Type B pancreatic cell (in vitro differentiated cells): ENCODE measurements at places on chromosomes 1 and 21.

GRCh38 chr1:24294716-24295371 lies 24.3 kb upstream of the GRHL3 start:
- no peak for DNase-seq

DNA sequence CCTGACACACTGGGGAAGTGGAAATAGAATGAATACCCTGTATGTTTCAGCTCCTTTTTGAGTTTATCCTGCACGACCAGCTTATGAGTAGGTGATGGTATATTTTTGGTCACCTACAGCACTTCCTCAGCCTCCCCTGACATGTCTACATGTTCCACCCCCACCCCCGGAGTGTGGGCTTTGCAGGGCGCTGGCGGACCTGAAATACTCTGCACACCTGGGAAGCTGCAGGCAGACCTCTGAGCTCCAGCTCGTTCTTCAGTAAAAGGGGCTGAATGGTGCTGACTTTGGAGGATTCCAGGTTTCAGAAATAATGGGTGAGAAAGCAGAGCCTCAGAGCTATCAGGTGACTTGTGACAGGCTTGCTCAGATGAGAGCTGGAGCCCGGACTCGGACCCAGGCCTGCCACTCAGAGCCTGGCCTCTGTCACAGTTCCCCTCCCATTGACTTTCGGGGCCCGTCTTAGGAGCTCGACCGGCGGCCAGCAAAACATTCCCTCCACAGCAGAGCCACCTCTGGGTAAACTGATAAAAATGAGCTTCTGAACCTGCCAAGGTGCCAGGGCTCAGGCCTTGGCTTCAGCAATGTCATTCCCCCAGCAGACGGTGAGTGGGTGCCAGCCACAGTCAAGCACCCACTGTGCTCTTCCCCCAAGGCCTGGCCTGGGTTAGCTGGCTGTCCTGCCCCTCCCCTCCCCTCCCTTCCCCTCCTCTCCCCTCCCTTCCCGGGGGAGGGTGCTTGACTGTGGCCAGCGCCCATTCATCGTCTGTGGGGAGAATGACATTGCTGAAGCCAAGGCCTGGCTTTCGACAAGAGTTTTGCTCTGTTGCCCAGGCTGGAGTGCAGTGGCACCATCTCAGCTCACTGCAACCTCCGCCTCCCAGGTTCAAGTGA lies 30.1 kb downstream of the DOP1B start:
- DNase-seq = no peak

DNA sequence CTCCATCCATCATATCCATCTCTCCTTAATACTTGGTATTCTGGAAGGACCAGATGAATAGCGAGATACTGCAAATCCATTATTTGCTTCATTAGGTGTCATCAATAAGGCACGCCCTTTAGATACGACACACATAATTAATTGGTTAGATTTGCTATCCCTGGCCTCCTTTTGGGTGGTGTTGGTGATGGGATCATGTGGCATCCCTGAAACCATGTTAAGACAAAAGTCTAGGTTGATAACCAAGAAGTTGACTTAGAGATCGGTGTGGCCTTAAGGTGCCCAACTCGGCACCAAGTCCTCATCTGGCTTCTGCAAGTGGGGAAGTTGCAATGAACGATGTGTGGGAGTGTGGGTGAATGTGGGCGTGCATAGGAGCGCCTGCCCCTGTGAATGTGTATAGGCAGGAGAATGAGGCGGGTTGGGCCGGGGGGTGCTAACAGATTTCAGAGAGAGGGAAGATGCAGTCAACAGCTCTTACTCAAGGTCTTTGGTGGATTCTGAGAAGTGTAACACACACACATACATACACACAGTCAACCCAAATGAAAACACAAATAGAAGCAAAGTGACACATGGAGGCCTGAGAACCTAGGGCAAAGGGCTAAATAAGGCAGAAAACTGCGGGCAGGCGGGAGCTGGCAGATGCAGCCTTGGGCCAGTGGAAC lies 415.7 kb upstream of the ESRRG start:
- no peak for DNase-seq

GRCh38 chr1:210690236-210690635 lies 361.5 kb downstream of the HHAT start:
- no peak for DNase-seq

GRCh38 chr1:60510162-60510561 lies 436.6 kb upstream of the C1orf87 start:
- DNase-seq = no peak

DNA sequence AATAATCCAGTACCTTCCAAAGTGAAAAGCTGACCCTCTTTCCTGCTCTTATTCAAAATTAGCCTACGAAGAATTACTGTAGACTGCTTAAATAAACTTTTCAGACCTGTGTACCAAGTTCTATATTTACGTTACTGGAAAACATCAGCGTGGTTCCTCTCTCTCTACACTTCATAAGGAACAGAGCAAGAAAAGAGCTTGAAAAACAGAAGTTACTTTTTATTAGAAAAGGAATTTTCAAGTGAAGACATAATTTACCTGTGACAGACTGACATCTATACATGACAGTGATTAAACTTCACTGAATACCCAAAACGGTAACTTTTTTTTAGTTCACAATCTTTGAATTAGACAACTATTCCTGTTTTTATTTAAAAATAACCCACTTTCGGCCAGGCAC lies 2.7 kb downstream of the ENAH start:
- DNase-seq = no peak

- no peak for DNase-seq
Measured at GRCh38 chr1:160061369-160062229, 8.4 kb downstream of the KCNJ10 start.

DNA sequence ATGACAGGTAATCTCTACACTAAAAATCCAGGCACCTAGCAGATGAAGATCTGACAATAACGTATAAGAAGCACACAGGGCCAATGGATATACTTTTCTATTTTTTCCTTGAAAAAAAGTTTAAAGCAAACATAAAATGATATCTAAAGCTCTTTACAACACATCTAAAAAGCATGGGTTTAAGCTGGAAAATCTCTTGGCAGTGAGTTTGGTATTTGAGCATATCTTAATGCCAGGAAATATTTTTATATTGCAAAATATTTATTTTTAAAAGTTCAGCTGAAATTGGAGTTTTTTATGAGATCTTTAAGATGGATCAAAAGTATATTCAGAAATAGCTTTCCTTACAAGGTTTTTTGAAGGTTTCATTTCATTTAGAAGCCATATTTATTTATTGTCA lies 40.5 kb downstream of the SLC5A9 start:
- DNase-seq = no peak

DNA sequence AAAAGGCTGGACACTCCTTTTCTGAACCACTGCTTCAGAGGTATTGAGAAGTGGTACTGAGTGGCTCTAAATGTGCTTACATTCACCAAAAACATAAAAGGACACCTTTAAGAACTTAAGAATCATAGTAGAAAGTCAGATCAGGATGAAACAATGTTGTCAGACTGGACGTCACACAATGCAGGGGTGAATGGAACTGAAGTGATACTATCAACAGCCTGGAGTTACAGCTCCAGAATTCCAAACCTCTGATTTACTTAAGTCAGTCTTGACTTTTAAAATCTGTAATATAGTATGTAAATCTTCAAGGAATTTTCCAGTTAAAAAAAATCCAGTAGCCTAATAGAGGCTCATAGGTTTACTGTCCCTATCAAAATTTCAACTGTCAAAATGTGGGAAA lies 19.3 kb downstream of the ELK4 start:
- no peak for DNase-seq

DNA sequence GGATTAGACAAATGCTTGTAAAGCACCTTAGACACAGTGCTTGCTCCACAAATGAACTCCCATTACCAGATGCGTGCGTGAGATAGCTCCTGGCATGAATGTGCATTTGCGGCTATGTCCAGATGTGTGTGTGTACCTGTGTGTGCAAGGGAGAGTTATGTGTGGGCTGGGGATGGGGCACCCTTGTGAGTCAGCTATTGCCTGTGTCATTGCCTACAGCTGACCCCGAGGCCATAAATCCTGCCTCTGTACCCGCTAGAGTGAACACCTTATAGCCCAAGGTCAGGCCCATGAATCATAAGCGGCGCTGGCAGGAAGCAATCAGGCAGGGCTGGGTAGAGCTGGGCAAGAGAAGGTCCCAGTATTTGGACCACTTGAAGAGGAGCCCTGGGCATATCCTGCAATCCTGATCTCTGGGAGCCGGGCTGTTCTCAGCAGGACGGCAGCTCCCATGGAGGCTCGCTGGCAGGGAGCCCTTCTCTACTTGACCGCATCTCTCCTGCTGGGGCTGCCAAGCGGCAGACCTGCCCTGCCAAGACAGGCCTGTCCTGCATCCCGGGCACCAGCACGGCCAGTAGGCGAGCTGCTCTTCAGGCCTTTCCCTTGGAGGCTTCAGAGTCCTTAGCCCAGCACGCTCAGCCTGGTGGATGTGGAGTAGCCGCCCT lies 86.4 kb downstream of the TMEM53 start:
- no peak for DNase-seq

- peak; percentile 11 for DNase-seq
Measured at GRCh38 chr21:33908760-33909159, 6.8 kb downstream of the ATP5PO start.
